Forelimb muscle (tissue), 1 donor: ENCODE measurements at places on chromosomes 4 and X. TPM values are rescaled to one million over a fixed set of nuclear protein-coding genes. Genes with fewer than 3 reads are reported as not detected.

Gene RGN
- polyA plus RNA-seq: 2.5 TPM

Gene KIT
- polyA plus RNA-seq: 8.4 TPM

Gene DUSP9
- polyA plus RNA-seq: 0.15 TPM

Gene NSG1
- polyA plus RNA-seq: 0.92 TPM

Gene TRIM2
- 19.2 TPM for polyA plus RNA-seq
